ENCODE measurements at places on chromosomes 2 and 18.

- DNase-seq: no peak
Observed at GRCh38 chr2:190328573-190329147, 9.0 kb upstream of the HIBCH start.

DNA sequence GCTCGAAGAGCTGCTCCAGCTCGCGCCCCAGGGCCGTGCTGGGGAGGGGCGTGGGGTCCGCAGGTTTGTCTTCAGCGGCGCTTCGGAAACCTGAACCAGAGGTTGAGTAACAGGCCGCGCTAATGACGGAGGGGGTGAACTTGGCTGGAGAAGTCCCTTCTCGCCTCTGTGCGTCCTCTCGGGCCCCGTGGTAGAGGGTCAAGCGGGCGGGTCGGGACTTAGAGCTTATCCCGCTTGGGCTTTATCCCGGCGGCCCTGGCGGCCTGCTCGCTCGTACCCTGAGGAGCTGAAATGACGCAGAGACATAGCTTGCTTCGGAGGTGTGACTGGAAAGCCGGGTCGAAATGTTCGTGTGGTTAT, 479 bp downstream of the RNMT start:
- DNase-seq: peak; percentile 56

DNA sequence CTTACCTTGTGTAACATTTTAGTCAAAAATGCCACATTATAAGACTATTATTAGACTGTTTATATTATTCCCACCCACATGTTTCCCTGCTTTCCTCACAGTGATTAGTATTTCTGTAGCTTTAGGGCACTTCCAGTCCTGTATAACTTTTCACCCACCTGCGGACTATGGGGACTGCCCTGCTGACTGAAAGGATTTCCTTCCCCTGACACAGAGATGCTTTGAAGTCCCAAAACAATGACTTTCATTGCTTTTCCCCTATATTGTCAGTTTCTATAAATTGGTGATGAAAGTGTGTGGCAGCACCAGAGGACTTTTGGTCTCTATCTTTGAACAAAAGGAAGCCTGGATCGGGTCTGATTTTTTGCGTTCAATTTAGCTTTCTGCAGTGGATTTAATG, 59.0 kb upstream of the OTX1 start:
- no peak for DNase-seq

DNA sequence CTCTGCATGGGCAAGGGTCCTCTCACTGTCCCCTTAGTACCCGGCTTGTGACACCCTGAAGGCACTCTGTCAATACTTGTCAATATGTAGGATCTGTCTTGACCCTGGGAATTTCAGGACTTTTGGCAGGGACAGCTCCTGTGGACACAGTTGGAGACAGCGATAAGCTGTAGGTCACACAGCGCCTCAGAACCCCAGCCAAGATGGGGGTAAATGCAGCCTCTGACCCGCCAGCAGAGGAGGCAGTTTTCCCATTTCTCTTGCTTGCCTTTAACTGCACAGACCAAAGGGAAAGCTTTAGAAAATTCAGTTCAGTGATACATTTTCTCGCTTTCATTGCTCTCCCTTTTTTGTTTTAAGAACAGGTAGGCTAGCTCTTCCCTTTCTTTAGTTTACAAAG, 54.8 kb upstream of the KLHL29 start:
- DNase-seq: no peak

- DNase-seq: no peak
Observed at GRCh38 chr18:47606526-47606925, 323.9 kb downstream of the SMAD2 start.

DNA sequence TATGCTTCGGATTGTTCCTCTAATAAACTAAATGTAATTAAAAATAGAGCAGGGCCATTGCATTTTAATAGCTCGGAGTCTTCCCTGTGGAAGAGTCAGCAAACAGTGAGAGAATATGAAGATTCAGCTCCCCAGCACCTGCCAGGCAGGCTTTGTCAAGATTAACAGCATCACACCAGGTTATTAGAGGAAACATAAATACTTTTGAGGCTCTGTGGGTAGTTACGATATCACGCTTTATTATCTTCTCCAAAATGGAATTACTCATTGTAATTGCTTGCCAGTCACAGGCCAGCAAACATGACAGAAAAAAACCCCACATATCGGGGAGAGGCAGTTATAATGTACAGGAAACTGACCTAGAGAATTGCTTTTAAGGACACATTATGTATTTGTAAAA, 303.9 kb downstream of the CPS1 start:
- no peak for DNase-seq

- DNase-seq: peak; percentile 55
Observed at GRCh38 chr2:27303093-27304025, 4.9 kb downstream of the UCN start.

- no peak for DNase-seq
Observed at GRCh38 chr2:43222475-43223309, 3.7 kb downstream of the ZFP36L2 start.

GRCh38 chr18:63273222-63273927, 46.2 kb downstream of the BCL2 start:
- DNase-seq: no peak

DNA sequence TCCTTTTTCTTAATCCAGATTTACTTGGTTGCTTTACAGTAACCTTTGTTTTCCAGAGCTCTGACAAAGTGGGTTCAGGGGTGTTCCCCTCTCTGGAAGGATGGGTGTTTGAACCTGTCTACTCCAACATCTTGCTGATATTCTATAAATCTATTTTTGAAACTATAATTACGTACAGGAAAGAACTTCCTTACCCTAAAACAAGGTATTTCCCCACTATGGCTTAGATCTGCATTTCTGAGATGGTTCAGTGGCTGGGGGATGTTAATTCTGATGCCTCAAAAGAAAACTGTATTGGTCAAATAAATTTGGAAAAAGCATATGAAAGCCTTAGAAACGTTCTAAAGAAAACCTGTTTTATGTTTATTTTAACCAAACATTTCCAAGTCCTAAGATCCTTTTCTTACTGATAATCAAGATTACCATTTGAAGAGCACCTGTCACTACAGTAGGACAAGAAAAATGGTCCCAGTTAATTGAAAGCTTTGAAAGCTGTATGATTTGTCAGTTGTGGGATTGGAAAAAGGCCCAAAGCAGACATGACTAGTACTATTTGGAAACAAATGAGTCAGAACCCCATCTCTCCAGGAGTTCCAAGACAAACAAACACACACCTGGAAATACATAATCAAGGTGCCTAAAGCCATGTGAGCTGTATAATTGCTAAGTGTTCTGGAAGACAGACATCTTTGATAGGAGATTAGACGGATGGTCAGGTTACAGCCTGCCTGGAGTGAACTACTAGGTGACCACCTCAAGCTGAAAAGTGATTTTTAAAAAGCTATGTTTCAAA, 57.5 kb downstream of the KDM3A start:
- no peak for DNase-seq

DNA sequence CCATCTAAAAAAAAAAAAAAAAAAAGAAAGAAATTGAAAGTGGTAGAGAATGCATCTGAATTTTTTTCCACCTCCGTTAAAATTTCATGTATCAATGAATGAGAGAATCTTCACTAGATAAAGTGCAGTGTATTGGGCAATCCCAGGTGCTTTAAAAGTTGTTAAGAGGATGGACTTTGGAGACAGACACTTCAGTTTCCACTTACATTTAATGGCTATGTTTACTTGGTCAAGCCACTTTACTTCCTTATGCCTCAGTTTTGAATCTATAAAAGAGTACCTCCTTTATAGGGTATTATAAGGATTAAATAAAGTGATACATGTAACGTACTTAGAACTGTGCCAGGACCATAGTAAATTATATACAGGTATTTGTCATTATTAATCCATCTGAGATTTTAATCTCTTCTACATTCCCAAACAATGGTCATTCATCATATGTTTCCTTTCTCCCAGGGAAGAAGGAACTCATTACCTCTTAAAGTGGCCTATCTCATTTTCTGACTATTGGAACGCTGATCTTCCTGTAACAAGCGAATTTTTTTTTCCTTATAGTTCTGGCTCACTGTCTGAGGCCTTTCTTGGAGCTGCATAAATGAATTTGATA, 29.1 kb upstream of the TANK start:
- DNase-seq: no peak

DNA sequence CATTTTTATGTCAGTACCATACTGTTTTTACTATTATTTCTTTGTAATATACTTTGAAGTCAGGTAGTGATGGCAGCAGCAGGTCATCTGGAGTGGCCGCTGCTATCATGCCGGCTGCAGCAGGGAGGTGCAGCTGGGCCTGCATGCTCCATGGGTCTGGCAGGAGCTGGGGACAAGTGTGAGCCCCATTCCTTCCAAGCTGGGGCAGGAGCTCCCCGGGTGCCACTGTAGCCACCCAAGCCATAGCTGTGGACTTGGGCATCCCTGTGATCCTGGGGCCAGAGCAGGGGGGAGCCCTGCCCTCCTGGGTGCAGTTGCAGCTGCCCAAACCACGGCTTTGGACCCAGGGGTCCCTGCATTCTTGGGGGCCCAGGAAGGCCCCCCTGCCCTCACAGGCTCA, 59.2 kb downstream of the CSRNP3 start:
- DNase-seq: no peak

DNA sequence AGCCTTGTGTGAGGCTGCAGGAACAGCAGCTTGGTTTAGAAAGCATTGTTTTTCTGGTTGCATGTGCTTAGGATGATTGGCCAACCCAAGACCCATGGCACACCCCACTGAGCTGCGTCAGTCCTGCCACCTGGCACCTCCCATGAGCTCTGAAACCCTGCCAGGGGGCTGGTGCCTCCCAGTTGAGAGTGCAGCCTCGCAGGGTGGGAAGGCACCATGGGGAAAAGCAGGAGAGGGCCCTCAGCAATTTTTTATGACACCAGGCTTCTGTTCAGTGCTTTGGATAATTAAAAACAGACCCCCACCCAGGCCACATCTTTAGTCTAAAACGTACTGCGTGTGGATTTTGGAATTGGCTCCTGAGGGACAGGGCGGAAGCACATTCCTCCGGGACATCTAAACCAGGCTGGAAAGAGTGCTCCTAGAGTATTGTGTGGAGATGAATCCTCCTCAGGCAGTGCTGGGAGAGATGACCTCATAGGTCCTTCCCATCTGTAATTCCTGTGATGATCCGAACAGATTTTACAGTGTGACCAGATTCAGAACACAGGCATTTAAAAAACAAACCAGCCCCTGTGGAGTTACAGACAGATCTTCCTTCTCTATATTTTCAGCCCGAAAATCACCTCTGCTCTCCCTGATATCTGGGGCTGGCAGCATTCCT, 438.3 kb downstream of the ZNF521 start:
- no peak for DNase-seq

GRCh38 chr18:26689226-26689879, 141.0 kb upstream of the KCTD1 start:
- DNase-seq: no peak

- peak; percentile 9 for DNase-seq
Observed at GRCh38 chr2:71610671-71611070, 157.3 kb downstream of the DYSF start.

DNA sequence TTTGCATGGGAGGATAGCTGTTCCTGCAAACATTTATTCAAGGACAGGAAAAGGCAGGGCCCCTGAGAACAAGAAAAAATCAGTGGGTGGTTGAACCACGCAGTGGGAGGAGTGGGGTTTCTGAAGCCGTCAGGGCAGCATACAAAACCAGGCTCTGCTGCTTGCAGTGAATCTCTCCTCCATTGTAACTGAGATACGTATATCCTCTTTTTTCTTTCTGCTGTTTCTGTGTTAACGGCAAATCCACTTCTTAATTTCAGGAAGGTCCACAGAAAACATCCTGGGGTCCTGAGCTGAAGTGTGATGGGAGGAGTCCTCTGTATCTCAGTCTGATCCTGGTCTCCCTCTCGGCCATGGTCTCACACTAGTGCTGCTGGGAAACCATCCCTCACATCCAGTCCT, 27.2 kb upstream of the KCNF1 start:
- DNase-seq: no peak

- DNase-seq: no peak
Observed at GRCh38 chr2:3462493-3463104, 56.7 kb downstream of the ADI1 start.

DNA sequence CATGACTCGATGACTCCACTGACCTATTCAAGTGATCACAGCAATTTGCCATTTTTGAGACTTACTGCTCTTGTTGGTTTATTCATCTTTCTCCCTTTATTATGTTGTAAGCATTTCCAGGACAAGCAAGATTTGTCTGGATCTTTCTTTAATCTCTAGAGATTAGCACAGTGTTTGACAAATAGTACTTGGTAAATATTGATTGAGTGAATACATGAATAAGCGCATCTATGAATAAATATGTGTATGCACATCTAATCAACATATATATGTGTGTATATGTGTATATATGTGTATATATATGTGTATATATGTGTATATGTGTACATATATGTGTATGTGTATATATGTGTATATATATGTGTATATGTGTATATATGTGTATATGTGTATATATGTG, 7.3 kb downstream of the TMX3 start:
- no peak for DNase-seq

GRCh38 chr2:200509612-200510433, at the start of gene KCTD18:
KCTD18 (minus strand) TSS chr2:200510068; CDS start chr2:200507016, 3,052 bp downstream.
- DNase-seq: peak; percentile 91

- DNase-seq: no peak
Observed at GRCh38 chr2:146572598-146572997, 1272.2 kb upstream of the ACVR2A start.

GRCh38 chr2:133887676-133888040, 319.4 kb upstream of the NCKAP5 start:
- DNase-seq: no peak

GRCh38 chr2:18049325-18049724, 170.9 kb downstream of the KCNS3 start:
- DNase-seq: no peak

DNA sequence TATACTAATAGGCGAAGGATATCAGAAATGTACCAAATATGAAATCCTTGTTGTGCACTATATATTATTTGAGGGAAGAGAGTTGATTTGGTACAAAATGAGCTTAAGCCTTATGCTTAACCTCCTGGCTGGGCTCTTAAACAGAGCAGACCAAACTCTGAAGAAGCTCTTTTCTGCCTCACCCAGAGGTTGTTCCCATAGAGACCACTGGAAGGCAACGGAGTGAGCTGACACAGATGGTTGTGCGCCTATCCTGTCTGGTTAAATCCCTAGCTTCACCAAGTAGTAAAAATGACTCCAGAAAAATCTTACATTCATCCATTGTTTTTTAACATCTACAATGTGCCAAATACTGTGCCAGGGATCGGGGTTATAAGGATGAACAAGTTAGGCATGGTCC, 55.9 kb upstream of the NOL4 start:
- DNase-seq: no peak

- DNase-seq: no peak
Observed at GRCh38 chr18:35564795-35565453, 16.6 kb upstream of the GALNT1 start.

DNA sequence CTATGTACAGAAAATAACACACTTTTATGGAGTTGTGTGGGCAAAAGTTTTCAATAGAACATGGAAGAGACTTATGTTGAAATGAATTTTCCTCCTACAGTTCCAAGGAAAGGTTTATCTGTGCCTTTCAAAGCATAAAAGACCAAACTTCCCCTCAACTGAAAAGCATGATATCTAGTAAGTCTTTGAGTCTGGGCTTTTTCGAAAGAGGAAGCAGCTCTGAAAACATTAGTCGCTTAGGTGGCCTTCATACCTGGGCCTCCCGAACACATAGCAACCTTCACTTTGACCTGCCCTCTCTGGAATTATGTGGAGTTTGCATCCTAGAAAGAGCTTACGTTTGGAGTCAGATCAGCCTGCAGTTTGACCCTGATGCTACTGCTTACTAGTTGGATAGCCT, 4.8 kb upstream of the CAPN14 start:
- DNase-seq: no peak

GRCh38 chr18:45553723-45554388, 61.4 kb upstream of the SLC14A2 start:
- no peak for DNase-seq

GRCh38 chr2:214536625-214537024, 125.8 kb downstream of the VWC2L start:
- no peak for DNase-seq

- no peak for DNase-seq
Observed at GRCh38 chr2:64067326-64067725, 48.1 kb upstream of the VPS54 start.
